ENCODE measurements at places on chromosomes 12 and 14.
A peak's percentile ranks its signal among the peaks of the same experiment; 100 is the strongest.

GRCh38 chr14:65421201-65421981 lies 8.9 kb downstream of the FUT8 start:
- peak; percentile 80 for DNase-seq

- DNase-seq, result no peak
Measured at GRCh38 chr12:113277511-113277910, 56.2 kb downstream of the TPCN1 start.

DNA sequence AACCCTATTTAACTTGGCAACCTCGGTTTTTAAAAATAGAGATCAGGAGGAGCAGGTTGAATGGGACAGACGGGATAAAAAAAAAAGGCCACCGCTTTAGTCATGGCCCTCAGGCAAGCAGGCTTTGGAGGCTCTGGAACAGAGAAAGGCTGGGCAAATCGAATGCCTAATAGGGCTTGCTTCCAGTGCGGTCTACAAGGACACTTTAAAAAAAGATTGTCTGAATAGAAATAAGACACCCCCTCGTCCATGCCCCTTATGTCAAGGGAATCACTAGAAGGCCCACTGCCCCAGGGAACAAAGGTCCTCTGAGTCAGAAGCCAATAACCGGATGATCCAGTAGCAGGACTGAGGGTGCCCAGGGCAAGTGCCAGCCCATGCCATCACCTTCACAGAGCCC lies 265.8 kb downstream of the CPNE8 start:
- no peak for DNase-seq

DNA sequence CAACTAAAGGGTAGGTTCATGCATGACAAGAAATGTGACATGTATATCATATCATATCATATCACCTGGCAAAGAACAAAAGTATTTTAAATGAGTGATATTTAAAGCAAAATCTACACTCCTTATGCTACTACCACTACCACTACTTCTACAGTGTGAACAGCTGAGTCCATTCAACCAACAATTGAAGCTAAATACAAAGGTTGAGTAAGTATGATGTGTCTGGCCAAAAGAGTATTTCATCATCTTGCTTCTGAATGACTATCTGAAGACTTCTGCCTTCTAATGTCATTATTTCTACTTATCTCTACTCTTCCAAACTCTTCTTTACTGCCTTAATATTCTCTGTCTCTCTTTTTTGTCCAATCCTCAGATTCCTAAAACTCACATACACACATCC lies 292.6 kb upstream of the CAND1 start:
- DNase-seq, result no peak

DNA sequence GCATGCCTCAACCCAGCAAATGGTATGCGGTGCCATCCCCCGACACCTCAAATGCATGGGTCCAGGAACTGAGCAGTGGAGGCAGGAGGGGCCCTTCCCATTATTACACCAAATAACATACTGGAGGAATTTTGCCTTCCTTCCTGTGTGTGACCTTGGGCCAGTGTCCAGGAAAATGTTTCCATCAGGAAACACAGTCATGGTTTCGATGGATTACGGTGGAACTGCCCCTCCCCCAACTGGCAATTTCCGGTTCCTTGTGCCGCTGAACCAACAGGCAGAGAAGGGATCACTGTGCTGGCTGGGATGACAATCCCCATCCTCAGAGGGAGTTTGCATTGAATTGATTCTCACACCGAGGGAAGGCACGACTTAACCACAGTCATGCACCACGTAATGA lies 9.1 kb upstream of the CDC42BPB start:
- no peak for DNase-seq

DNA sequence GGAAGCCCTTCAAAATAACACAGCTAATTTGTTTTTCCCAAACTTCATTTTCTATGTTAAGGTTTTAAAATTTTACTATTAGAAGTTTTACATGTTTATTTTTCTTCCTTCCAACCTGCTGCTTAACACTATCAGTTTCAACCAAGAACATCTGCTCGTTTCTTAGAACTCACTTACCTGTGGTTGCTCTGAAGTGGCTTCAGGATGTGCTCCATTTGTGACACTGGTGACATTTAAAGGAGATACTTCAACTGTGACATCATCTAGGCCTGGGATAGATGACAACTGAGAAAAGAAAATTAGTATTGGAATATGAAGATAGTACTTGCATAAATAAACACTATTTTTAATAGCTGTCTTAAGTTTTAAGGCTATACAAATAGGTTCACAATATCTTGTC lies 17.9 kb downstream of the WASHC3 start:
- no peak for DNase-seq

- DNase-seq, result peak; percentile 86
Measured at GRCh38 chr14:33737446-33737845, 213.4 kb downstream of the EGLN3 start.

Measured in GM04503 (cell line).